ENCODE measurements at places on chromosomes 7 and 10.

DNA sequence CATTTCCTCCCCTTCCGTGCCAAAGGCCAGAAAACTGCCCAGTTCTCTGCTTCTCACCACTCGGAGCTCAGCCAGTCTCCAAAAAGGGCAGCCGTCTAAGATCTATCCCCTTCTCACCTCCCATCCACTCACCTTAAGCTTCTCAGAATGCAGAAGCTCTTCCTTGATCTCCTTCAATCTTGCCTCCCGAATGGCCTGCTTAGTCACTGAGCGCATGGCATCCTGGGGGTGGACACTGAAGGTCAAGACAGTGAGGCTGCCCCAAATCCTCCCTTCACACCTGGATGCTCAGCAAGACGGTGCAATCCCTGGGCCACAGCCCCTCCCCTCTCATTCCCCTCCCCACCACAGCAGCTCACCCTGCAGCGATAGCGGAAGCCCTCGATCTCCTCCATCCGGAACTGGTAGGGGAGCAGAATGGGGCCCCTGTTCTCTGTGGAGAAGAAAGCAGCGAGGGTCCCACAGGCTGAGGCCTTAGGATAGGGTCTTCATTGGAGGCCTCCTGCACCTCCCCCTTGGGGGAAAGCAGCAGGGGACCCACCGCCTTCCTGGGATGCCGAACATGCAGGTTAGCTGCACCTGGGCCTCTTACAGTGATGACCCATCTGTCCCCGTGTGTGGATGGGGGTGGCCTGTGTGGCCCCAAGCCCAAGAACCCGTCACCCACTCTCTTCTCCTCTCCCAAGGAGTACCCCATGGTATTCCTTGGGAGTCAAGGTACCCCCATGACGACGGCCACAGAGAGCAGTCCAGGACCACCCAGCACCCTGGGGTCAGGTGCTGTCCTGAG is 4.7 kb downstream of the DDX56 start:
- H3K36me3 ChIP-seq: peaks cover 18% of the 10 kb centered on the region
- peaks cover 23% of the 10 kb centered on the region for H3K4me1 ChIP-seq
- no peak overlapping the region for H3K27ac ChIP-seq
- H3K27me3 ChIP-seq: no peaks in the 10 kb centered on the region

- H3K36me3 ChIP-seq: no peaks in the 10 kb centered on the region
- no peak overlapping the region for H3K4me3 ChIP-seq
- H3K4me1 ChIP-seq: no peaks in the 10 kb centered on the region
- DNase-seq: no peak
Observed at GRCh38 chr7:126541406-126541805, 711.3 kb downstream of the GRM8 start.

DNA sequence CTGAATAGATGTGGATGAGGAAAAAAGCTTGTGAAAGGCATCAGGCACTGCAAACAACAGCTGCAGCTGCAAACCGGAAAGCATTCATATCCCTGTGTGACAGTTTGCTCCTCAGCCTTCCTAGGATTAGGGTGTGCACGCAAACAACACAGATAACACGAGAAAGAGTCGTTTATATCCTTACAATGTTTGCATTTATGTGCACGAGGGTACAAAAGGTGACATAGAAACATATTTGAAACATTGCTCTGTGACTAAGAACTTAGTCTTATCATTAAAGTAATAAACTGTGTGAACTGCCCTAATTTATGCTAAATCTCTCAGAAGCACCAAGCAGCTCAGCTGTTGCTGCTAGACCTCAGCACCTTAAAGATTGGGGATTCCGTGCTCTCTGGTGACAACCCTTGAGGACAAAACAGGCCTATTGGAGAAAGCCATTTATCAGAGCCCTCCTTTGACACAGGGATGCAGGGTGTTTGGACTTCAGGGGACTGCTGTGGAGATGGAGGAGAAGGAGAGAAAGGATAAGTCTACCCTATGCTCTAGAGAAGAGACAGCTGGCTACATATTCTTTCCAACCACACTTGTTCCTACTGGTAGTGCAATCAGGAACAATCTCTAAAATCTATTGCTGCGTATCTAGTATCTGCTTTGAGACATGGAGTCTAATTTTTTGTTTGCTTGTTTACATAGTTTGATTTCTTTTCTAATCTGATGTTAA is 176.2 kb downstream of the GNAT3 start:
- DNase-seq: no peak
- H3K4me3 ChIP-seq: peak overlapping the region; percentile 28
- no peaks in the 10 kb centered on the region for H3K36me3 ChIP-seq
- H3K27ac ChIP-seq: peak overlapping the region; percentile 53

GRCh38 chr10:98419469-98420261 is 4.7 kb upstream of the PYROXD2 start:
- no peaks in the 10 kb centered on the region for H3K27me3 ChIP-seq
- H3K4me3 ChIP-seq: no peak overlapping the region
- DNase-seq: no peak
- H3K4me1 ChIP-seq: peaks cover 15% of the 10 kb centered on the region

DNA sequence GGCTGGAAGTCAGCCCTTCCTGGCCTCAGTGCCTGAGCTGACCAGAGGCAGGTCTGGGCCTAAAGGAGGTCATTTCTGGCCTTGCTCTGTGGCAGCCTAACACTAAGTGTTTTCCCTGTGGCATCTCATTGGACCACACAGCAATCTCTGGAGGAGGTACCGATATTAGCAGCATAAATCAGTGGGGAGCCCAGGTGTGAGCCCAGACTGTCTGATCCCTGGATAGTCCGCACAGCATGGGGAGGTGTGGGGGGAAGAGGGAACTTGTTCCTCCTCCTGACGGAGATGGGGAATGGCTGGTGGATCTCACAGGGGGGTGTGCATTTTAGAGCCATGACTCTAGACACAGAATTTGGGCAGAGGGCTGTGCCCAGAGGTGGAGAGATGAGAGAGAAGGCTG is 11.0 kb upstream of the PPIF start:
- no peaks in the 10 kb centered on the region for H3K36me3 ChIP-seq
- H3K4me3 ChIP-seq: no peak overlapping the region
- H3K4me1 ChIP-seq: peaks cover 12% of the 10 kb centered on the region
- no peak for DNase-seq
- H3K27me3 ChIP-seq: no peaks in the 10 kb centered on the region
- peak overlapping the region; percentile 52 for H3K27ac ChIP-seq

All from neural crest cell (in vitro differentiated cells).